Left ventricle myocardium superior (tissue), 1 donor: ENCODE measurements at places on chromosomes 3 and 15.

GRCh38 chr15:44029003-44029402 is 166.1 kb downstream of the FRMD5 start:
- DNase-seq, result no peak

- no peak for DNase-seq
Measured at GRCh38 chr3:111481551-111481950, 60.4 kb upstream of the CD96 start.

DNA sequence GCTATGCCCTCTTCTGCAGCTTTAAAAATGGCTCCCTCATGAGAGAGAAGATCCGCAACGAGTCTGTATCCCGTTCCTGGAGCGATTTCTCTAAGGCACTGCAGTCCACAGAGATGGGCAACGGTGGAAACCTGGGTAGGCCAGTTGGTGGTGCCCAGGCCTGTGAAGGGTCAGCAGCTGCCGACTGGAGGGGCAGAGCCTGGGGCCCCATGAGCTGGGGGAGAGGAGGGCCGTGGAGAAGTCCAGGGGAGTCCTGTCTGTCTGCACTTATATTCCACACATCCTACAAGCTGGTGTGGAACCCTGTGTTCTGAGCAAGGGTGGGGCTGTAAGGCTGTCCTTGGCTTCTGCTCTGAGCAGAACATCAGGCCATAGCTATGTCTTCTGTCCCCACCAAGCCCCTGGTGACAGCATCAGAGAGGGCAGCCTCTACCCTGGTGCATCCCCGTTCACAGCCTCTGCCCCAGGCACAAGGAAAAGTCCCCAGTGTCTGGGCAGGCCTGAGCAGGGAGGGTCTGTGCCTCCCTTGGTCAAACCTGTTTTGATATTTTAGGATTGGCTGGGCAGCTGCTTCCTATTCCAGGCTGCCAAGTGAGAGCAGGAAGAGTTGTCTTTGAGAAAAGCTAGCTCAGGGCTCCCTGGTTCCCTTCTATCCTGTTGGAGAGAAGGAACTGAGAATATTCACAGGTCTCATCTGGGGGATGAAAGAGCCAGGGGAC is 29.7 kb downstream of the XYLB start:
- no peak for DNase-seq

GRCh38 chr3:189778340-189778950 is 147.3 kb downstream of the TP63 start:
- DNase-seq, result no peak

DNA sequence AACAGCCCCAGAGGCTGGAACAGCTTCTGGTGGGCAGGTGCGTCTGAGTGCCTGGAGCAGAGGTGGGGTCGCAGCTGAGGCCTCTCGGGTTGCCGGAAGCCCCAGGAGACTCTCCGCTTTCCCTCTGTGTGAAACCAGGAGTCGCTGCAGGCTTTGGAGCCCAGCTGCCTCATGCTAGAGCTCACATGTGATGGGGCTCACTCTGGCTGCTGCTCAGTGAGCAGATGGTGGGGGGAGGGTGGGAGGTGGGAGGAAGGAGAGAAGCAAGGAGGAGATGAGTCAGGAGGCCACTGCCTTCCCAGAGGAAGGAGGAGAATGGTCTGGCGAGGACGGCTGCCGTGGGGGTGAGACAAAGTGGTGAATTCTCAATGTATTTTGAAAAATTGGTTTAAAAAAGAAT is 290.1 kb upstream of the CHRNA7 start:
- no peak for DNase-seq

DNA sequence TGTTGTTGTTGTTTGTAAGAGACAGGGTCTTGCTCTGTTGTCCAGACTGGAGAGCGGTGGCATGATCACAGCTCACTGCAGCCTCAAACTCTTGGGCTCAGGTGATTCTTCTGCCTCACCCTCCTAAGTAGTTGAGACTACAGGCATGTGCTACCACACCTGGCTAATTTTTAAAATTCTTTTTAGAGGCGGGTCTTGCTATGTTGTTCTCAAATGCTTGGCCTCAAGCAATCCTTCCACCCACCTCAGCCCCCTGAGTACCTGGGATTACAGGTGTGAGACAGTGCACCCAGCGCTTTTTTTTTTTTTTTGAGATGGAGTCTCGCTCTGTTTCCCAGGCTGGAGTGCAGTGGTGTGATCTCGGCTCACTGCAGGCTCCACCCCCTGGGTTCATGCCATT is 46.7 kb downstream of the TMOD3 start:
- DNase-seq, result no peak

DNA sequence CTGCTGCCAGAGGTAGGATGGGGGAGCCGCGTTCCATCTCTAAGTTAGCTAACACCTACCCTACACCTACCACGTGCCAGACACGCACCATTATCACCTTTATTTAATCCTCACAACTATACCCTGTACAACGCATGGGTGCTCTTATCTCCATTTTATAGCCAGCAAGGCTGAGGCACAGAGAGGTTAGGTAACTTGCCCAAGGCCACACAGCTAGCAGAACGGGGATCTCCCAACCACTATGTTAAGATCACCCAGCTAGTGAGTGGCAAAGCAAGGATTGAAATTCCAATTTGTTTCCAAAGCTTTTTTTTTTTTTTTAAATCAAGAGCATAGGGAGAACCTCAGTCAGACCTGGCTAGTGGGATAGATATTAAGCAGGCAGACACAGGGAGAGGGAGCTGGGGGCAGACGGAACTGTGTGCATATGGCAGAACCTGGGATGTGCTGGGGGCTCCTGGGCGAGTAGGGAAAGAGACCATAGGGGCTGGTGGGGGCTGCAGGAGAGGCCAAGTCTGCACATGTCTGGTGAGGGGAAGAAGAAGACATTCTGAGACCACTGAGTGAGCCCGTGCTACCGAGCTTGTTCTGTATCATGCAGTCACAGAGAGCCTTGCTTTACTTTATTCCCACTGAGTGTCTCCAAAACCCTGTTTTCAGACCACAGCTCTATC is 196.3 kb upstream of the TPM1 start:
- DNase-seq, result no peak

DNA sequence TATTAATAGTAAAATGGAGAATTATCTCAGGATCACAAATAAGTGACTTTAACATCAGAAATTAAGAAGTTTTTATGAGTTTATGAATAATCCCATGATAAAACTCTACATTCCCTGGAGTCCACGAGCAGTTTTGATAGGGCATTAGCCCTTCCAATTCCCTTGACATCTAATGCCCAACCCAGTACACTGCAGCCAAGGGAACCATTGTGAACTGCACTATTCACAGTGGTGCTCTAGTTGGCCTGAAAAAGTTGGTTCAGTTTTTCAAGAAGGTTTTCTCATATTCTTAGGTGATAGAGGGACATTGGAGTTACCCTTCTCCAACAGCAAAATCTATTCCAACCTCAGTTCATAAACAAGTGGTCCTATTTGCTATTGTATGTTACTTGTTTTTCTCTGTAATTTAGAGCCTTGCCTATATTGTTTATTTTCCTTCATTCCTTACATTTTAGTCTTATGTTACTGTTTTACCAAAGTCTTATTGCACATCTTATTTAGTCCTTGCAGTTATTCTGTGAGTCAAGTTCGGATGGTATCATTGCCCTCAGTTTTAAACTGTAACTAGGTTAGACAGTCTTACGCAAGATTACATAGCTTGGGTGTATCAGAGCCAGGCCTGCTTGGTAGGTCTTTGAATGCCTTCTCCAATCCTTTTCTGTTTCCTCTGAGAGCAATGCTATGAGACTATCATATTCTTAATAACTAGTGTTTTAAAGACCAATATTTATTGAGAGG is 57.9 kb upstream of the SAMMSON start:
- DNase-seq, result no peak

- DNase-seq, result no peak
Measured at GRCh38 chr3:37588758-37589157, 272.9 kb upstream of the CTDSPL start.

- no peak for DNase-seq
Measured at GRCh38 chr3:187014417-187014864, 84.1 kb downstream of the ST6GAL1 start.

DNA sequence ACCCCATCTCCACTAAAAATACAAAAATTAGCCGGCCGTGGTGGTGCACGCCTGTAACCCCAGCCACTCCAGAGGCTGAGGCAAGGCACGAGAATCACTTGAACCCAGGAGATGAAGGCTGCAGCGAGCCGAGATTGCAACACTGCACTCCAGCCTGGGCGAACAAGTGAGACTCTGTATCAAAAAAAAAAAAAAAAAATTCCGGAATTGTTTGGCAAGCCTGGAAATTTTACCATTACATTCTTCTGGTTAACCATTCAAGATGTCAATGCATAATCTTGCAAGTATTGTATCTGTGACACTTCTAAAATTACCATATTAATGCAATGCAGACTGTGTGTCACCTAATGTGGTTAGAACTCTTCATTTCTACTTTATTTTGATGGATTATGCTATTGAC is 67.0 kb downstream of the CSNK1G1 start:
- DNase-seq, result no peak

DNA sequence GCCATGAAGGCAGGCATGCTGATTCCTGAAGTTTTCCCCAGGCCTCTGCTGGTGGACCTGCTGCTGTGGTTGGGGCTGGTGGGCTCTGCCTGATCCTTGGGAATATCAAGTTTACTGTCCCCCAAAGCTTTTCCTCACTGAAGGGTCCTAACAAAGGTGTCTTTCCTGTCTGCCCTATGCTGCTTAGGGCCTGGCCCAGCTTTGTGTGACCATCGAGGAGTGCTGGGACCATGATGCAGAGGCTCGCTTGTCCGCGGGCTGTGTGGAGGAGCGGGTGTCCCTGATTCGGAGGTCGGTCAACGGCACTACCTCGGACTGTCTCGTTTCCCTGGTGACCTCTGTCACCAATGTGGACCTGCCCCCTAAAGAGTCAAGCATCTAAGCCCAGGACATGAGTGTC is 13.2 kb upstream of the EXOG start:
- no peak for DNase-seq

GRCh38 chr3:136979684-136980083 is 21.9 kb downstream of the IL20RB start:
- DNase-seq, result no peak

- DNase-seq, result no peak
Measured at GRCh38 chr3:115832265-115832664, 209.0 kb downstream of the GAP43 start.

- DNase-seq, result no peak
Measured at GRCh38 chr3:14275962-14276909, 97.6 kb downstream of the LSM3 start.

- no peak for DNase-seq
Measured at GRCh38 chr3:174822320-174822719, 36.8 kb upstream of the NAALADL2 start.

- DNase-seq, result no peak
Measured at GRCh38 chr3:49607105-49607591, 52.9 kb downstream of the BSN start.

GRCh38 chr15:37764733-37765191 is 169.7 kb upstream of the TMCO5A start:
- no peak for DNase-seq

GRCh38 chr3:53162672-53163443 is 1.8 kb downstream of the PRKCD start:
- no peak for DNase-seq

GRCh38 chr3:57919987-57920386 is 88.2 kb upstream of the FLNB start:
- no peak for DNase-seq

DNA sequence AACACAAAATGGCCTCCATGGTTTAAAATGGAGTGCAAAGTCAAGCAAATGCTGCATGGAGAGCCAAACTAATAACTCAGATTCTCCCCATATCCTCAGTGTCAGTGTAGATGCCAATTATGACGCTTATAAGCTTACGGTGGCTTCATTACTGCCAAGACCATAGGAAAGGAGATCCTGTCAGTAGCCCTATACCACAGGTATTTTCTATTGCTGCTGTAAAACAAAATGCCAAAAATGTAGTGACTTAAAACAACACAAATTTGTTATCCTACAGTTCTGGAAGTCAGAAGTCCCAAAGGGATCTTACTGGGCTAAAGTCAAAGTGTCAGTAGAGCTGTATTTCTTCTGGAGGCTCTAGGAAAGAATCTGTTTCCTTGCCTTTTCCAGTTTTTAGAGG is 149.8 kb upstream of the GBE1 start:
- no peak for DNase-seq

GRCh38 chr3:152780553-152780952 is 54.4 kb upstream of the P2RY1 start:
- no peak for DNase-seq

DNA sequence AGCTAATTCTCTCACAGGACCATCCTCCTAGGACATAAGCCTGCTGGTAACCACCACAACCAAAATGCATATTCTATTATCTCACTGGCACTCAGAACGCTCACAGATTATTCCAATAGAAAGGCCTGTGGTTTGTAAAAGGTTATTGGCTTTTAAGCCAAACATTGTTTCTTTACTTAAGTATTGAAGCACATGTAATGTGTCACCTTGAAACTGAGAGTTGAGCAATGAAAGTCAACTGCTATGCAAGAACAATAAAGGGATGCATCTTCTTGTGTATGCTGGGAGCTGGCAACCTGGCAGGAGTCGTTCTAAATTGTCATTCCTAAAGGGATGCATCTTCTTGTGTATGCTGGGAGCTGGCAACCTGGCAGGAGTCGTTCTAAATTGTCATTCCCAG is 298.6 kb upstream of the DNAJC19 start:
- no peak for DNase-seq

DNA sequence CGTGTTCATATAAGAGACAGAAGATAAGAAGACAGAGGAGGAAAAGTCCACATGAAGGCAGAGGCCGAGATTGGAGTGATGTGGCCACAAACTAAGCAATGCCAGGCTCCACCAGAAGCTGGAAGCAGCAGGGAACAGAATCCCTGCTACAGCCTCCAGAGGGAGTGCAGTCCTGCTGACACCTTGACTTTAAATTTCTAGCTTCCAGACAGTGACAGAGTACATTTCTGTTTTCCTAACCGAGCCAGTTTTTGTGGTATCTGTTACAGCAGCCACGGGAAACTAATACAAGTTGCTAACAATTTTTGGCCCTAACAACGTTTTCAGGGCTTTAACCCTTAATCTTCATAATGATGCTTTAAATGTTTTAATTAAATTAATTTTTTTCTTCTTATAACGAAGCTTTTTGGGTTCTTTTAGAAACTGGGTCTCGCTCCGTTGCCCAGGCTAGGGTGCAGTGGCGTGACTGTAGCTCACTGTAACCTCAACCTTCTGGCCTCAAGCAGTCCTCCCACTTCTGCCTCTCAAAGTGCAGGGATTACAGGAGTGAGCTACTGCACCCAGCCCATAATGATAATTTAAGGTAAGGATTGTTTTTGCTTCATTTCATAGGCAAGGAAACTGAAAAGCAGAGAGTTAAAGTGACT is 202.3 kb upstream of the PROK2 start:
- no peak for DNase-seq

DNA sequence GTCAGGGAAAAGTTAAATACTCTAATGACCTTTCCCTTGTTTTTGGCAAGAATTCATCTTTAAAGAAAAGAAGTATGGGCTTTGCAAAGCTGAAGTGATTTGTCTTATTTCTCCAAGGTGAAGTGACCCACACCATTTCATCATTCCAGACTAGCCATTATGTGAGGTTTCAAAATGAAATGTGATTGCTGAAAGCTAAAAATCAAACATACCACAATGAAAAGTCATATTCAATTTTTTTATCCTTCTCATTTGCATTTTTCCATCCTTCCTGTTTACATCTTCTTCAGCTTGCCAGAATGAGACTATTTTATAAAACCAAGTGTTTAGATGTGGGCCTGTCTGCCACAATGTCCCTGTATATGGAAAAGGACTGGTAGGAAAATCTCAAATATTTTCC is 142.3 kb upstream of the STRIT1 start:
- no peak for DNase-seq
